Lung microvascular endothelial cell (primary cell): ENCODE measurements at places on chromosomes 4 and X. TPM values are rescaled to one million over a fixed set of nuclear protein-coding genes. Genes with fewer than 3 reads are reported as not detected.
A peak's percentile ranks its signal among the peaks of the same experiment; 100 is the strongest.

GRCh38 chr4:52791936-52792335 is 40.7 kb upstream of the ERVMER34-1 start:
- DNase-seq: no peak

DNA sequence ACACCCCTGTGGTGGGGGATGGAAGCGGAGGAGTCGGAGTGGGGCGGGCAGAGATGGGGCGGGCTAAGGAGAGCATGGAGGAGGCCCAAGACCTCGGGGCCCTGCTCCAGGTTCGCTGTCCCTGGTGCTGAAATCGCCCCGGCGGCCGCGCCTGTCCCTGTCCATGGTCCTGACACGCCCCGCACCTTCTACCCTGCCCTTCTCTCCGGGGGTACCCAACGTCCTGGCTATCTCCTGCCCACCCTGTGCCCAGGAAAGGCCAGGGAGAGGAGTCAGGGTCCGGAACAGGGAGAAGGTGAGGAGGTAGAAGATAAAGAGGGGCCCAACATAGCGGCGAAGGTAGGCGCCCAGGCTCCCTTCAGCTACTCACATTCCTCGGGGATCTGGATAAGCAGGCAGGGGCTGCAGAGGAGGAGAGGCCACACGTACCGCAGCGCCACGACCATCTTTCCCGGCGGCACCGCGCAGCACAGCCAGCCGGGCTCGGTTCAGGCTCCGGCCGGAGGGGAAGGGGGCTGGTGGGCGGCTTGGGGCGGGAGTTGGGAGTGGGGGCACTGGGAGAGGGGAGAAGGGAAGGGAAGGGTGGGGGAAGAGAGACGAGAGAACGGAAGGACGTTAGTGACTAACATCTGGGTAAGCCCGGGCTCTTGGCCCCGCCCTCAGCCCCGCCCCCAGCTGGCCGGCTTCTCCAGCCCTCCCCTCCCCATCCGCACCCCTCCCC is 10.4 kb downstream of the L1CAM start:
- DNase-seq: peak; percentile 37

DNA sequence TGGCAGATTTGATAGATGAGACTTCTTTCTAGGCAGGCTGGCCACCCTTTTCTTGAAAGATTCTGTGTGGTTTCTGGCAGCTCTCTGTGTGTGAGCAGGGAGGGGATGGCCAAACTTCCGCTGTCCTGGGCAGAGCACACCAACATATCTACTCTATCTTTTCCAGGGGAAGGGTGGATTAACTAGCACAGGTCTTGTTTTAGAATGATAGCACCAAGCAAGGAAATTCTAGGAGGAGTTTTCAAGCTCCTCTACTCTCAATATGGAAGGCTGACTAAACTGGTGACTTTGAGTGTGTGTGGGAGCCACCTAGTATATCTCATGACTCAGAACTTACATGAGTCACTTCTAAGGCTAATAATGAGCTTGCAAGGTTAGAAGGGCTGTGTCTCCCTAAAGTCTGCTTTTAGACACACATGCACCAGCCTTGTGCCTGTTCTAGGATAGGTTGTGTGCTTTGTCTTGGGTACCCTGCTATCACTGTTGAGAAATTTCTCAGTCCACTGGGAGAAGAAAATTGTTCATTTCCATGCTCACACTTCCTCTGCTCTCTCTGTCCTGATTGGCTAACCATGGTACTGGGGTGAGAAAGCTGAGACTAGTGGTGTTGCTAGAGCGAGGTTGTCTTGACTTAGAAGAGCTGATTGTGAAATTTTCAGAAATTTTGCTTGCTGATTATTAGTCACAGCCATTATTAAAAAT is 72.9 kb downstream of the YIPF6 start:
- no peak for DNase-seq

DNA sequence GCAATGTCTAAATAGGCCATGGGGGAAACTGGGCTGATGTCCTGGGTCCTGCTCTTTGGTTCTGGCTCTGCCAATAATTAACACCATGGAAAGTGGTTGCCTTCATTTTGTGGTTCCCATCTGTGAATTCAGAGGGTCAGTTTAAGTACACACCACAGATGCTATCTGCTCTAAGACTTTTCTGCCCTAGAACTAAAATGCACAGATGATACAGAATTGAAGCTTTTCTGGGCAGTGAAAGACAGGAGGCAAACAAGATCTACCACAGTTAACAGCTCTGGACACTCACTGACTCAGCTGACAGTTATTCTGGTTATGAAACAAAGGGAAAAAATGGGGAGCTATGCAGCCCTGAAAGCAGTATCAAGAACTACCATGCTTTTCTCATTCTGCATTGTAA is 37.3 kb downstream of the APBB2 start:
- peak; percentile 42 for DNase-seq

- DNase-seq: no peak
Measured at GRCh38 chr4:38241541-38241940, 281.3 kb downstream of the PTTG2 start.

PHKA2 gene
- 5.9 and 6.0 TPM in 2 replicates for total RNA-seq

DNA sequence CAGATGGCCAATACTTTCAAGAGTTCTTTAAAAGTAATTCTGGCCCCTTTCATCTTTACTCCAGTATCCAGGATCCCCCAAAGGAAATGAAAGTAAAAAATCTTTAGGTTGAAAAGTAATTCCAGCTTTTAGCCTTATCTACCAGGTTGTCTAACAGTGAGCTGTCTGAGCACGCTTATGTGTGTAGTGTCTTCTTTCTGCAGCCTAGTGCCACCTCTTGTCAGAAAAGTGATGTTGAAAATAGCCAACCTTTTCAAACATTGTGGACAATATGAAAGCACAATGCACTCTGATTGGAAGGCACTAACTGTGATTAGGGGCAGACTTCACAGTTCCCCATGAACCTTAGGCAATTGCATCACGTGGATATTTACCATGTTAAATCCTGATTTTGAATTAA is 92.1 kb downstream of the RELL1 start:
- DNase-seq: no peak

RHOH gene
- total RNA-seq: 0.22 TPM in 1 of 2 replicates, not detected in the other

SYN1 gene
- under 0.01 TPM in 1 of 2 replicates, not detected in the other for total RNA-seq

PRKG2 gene
- not detected in 2 replicates for total RNA-seq

LIMCH1 gene
- 15.7 and 20.7 TPM in 2 replicates for total RNA-seq

DNA sequence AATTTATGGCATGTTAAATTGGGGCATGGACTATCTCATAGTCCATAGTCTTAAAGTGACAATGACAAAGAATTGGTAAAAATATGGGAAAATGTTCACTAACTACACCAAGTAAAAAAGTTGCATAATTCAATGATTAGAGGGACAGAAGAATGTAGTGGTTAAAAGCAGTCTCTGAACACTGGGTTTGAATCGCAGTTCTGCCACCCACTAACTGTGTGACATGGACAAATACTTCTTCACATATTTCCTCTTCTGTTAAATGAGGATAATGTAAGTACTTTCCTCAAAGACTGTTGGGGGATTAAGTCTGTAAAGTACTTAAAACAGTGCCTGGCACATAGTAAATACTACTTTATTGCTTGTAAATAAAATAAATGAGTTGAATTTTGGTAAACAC is 15.3 kb downstream of the COQ2 start:
- no peak for DNase-seq

GRCh38 chr4:150682126-150682525 is 100.2 kb downstream of the MAB21L2 start:
- DNase-seq: no peak

DNA sequence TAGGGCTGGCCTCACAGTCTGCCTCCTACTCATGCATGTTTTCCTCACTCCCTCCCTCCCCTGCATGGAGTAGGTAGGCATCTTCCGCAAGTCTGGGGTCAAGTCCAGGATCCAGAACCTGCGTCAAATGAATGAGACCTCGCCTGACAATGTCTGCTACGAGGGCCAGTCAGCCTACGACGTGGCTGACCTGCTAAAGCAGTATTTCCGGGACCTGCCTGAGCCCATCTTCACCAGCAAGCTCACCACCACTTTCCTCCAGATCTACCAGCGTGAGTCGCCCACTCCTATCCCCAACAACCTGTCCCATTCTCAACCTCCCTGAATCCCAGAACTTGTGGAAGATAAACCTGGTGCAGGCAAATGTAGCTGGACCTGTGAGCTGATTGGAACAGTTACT is 73.4 kb downstream of the STARD8 start:
- DNase-seq: no peak

GAGE12E gene
- total RNA-seq: not detected in 2 replicates

DNA sequence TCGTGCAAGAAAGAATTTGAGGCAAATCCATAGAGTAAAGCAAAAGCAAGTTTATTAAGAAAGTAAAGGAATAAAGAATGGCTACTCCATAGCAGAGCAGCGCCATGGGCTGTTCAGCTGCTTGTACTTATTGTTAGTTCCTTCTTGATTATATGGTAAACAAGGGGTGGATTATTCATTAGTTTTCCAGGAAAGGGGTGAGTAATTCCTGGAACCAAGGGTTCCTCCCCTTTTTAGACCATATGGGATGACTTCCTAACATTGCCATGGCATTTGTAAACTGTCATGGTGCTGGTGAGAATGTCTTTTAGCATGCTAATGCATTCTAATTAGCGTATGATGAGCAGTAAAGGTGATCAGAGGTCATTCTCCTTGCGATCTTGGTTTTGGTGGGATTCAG is 23.5 kb upstream of the CEP135 start:
- DNase-seq: peak; percentile 44

GRCh38 chr4:2253160-2254084 is 8.5 kb downstream of the MXD4 start:
- no peak for DNase-seq

- DNase-seq: no peak
Measured at GRCh38 chr4:8740666-8741395, 130.8 kb downstream of the HMX1 start.

MAD2L1 gene
- 7.7 and 18.3 TPM in 2 replicates for total RNA-seq

VAMP7 gene
- total RNA-seq: 31.8 and 32.7 TPM in 2 replicates

GRCh38 chrX:110037178-110037577 is 34.3 kb downstream of the TMEM164 start:
- DNase-seq: peak; percentile 56

DNA sequence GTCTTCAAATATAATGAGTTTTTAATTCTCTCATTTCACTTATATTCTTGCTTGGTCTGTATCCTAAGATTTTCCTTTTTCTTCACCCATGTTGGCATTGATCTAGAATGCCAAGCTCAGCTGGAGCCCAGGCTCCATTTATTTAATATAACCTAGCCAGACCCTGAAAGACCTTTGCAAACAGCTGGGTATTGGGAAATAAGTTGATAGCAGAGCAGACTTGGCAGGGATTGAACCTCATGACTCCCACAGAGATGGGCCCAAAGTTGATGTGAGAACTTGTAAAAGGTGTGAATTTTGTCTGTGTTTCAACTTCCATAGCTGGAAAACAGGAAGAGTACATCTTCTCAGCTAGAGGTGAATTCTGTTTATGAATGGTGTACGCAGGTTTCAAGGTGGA is 59.5 kb downstream of the SH2D1A start:
- DNase-seq: no peak

- no peak for DNase-seq
Measured at GRCh38 chr4:140374130-140374477, 658 bp downstream of the SCOC start.

DNA sequence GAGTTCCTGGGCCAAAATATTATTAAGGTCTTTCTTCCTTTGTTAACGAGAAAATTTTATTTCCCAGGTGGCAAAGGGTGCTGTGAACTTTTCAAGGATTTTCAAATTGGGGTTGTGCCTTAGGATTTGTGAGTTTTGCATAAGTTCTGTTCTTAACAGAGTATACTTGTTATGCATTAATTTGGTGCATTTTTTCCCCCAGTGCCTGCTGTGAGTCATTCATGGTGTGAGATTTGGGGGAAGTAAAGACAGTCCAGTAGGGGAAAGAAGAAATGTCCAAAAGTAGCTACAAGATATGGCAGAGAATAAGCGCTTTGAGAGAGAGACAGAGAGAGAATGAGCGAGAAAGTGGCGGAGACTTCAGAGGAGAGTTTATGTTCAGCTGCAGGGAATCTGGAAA is 239.2 kb downstream of the ARHGAP10 start:
- DNase-seq: no peak

GRCh38 chr4:112377171-112377570 is 80.0 kb downstream of the ALPK1 start:
- DNase-seq: no peak

L1CAM gene
- under 0.01 TPM in 2 replicates for total RNA-seq

- DNase-seq: peak; percentile 30
Measured at GRCh38 chr4:183797445-183798300, 107.4 kb upstream of the STOX2 start.

- no peak for DNase-seq
Measured at GRCh38 chrX:650811-651210, 20.2 kb downstream of the SHOX start.

DNA sequence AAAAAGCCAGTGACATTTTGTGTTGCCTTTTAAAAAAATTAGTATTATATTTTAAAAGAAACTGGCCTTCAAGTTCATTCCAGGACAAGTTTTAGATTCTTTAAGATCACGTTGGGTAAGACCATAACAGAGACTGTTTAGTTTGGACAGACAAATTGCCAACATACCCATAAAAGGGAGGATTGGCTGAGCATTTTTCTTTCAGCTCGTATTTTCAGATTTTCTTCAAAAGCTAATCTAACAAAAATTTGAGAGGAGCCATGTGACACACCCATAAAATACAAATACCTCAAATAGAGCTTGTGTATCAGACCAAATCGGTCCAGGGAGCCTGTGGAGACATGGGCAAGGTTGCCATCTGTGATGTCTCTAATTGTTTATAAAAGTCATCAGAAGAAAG is 74.6 kb upstream of the C1QTNF7 start:
- DNase-seq: no peak

DNA sequence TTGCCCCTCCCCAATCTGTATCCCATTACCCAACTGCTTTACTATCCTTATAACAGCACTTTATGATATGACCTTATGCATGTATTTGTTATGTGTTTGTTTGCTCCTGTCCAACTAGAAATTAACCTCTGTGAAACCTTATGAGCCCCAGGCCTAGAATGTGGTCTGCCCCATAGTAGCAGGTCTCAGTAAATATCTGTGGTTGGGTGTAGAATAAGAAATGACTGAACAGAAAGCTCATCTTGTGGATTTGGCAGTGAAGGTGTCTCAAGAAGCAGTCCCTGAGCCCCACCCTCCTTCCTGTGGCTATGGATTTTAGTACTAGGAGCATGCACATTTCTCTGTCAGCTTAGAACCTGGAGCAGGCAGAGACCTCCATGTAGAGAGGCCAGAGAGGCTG is 229.0 kb upstream of the LCORL start:
- DNase-seq: no peak

TFE3 gene
- 8.3 TPM in 2 replicates for total RNA-seq

DNA sequence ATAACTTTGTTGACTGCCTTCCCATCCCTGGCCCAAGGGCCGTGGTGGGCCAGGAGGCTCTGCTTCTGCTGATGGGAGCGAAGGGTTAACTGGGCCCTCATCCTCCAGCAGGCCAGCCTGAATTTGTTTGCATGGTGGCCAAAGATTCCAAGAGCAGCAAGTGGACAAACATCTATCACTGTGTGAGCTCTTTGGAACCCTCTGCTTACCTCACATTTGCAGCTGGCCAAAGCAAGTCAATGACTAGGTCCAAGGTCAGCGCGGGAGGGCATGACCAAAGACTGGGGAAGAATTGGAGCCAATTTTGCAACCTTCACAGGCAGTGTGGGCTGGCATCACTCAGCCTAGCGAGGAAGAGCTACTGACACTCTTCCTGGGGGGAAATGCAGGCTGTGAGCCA is 67.8 kb upstream of the ATP6AP2 start:
- no peak for DNase-seq

GRCh38 chr4:118714682-118715081 is 29.5 kb downstream of the METTL14 start:
- DNase-seq: no peak
